ENCODE measurements at places on chromosomes 4 and X. TPM values are rescaled to one million over a fixed set of nuclear protein-coding genes. Genes with fewer than 3 reads are reported as not detected.

- H3K4me1 ChIP-seq = no peaks in the 10 kb centered on the region
- no peaks in the 10 kb centered on the region for H3K27me3 ChIP-seq
- no peak within 1 kb of the TSS for H3K27ac ChIP-seq
- peak; percentile 94 for DNase-seq
- peak within 1 kb of the TSS; percentile 47 for H3K4me3 ChIP-seq
- no peaks in the 10 kb centered on the region for H3K36me3 ChIP-seq
These were observed at the start of gene RTL5 for GRCh38 chrX:72131317-72132294. Gene RTL5 (minus strand): TSS chrX:72131915.

DNA sequence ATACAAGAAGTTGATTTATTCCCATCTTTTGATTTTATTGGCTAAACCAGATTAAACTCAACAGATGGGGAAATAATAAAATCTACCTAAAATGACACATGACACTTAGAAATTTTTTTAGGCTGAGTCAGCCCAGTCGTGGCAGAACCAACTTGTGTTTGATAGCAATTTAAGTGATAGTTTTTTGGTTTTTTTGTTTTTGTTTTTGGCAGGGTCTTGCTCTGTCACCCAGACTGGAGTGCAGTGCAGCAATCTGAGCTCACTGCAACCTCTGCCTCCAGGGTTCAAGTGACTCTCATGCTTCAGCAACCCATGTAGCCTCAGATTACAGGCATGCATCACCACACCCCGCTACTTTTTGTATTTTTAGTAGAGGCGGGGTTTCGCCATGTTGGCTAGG lies 370.3 kb upstream of the NOCT start:
- no peaks in the 10 kb centered on the region for H3K4me1 ChIP-seq
- no peaks in the 10 kb centered on the region for H3K36me3 ChIP-seq
- no peak for DNase-seq
- H3K4me3 ChIP-seq = no peak overlapping the region
- H3K27ac ChIP-seq = no peak overlapping the region
- no peaks in the 10 kb centered on the region for H3K27me3 ChIP-seq

GAGE13 gene
- total RNA-seq = not detected

LYAR gene
- total RNA-seq = 9.6 TPM

DNA sequence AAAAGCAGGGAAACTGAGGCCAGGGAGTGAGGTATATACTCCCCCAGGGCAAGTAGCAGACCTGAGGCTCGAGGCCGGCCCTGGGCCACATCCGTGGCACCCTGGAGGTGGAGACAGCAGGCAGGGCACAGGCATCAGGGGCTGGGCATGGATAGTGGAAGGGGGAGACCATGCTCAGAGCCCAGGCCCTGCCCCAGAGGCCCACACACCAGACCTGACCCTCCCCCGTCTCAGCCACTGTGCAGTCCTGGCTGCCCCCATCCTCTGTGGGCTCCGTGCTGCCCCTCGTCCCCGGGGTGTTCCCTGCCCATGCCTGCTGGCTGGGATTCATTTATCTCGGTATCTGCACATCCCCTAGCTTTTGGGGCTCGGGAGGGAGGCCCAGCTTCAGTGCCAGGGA lies 103.1 kb upstream of the NKX1-1 start:
- no peak overlapping the region for H3K27ac ChIP-seq
- H3K36me3 ChIP-seq = no peaks in the 10 kb centered on the region
- no peaks in the 10 kb centered on the region for H3K4me1 ChIP-seq
- no peaks in the 10 kb centered on the region for H3K27me3 ChIP-seq
- H3K4me3 ChIP-seq = no peak overlapping the region

DNA sequence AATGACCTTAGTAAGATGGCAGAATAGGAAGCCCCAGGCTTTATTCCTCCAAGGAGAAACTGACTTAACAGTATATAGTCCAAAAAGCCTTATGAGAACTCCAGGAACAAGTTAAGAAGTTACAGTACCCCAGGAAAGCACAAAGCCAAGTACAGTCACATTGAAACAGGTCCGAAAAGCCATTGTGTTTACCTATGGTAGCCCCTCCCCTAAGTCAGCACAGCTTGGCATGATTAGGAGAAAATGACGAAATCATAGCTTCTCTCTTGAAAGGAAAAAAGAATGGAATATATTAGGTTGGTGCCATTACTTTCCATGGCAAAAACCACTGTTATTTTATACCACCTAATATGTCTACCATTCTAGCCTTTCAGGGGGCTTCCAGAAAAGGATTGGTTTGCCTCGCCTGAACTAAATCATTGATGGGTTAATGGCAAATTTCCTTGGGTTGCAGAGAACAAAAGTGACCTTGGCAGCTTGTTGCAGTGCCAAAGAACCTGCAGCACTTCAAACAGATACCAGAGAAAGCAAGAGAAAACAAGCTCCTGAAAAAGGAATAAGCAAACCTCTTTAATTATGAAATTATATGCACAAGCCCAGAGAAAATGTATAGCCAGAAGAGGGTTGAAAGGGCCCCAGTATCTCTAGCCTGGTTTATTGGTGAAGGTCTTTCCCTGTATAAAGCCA lies 130.6 kb downstream of the PTCHD1 start:
- no peak for DNase-seq
- H3K27me3 ChIP-seq = no peaks in the 10 kb centered on the region
- H3K4me3 ChIP-seq = no peak overlapping the region
- no peaks in the 10 kb centered on the region for H3K4me1 ChIP-seq
- H3K27ac ChIP-seq = no peak overlapping the region
- H3K36me3 ChIP-seq = no peaks in the 10 kb centered on the region

DNA sequence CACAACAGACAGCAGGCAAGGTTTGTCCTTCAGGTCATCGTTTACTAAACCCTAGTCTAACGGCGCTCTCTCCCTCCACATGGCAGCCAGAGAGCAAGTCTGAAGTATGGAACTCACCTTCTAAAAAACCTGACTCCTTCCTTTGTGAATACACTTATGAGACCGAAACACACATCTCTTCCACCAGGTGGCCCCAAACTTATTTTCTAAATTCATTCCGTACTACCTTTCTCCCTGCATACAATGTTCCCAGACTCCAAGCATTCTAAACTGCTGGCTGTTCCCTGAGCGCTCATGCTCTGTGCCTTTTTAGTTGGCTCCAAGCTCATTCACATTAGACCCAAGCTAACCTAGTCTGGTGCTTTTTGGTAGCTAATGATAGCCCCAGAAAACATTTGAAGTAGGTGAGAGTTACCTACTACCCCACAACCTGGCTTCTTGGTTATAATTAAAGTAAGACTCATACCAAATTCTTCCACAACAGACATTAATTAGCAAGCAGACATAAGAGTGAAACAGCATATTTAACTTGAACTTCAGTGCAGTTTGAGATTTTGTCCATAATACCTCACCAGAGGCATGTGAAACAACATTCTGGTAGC lies 67.6 kb upstream of the DCLK2 start:
- H3K27ac ChIP-seq = no peak overlapping the region
- no peak for DNase-seq
- H3K36me3 ChIP-seq = no peaks in the 10 kb centered on the region
- H3K4me1 ChIP-seq = no peaks in the 10 kb centered on the region

COL25A1 gene
- 2.2 TPM for total RNA-seq

Measured in aorta (tissue), 5 donors.